ENCODE measurements at places on chromosomes 6 and 20.

GRCh38 chr20:21373436-21373835, 23.9 kb downstream of the NKX2-4 start:
- no peak for DNase-seq

DNA sequence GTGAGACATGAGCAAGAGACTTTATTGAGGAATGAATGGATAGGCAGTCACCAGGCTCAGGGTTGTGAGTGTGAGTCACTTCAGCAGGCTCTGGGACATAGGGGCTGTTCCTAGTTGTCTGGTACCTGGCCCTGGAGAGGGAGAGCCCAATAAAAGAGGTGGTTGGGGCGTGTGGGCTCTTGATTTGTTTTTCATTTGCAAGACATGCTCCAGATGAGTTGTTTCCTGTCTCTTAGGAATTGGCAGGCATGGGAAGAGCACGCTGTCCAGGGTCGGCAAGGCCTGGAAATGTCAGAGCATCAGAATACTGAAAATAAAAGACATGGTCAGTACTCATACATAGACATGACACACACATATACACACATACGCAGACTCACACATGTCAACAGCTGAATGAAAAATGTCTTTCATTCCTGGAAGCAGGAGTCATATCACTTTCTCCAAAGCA, 166.3 kb upstream of the SULF2 start:
- no peak for DNase-seq

GRCh38 chr6:79756496-79756895, 125.4 kb downstream of the SH3BGRL2 start:
- DNase-seq = no peak

DNA sequence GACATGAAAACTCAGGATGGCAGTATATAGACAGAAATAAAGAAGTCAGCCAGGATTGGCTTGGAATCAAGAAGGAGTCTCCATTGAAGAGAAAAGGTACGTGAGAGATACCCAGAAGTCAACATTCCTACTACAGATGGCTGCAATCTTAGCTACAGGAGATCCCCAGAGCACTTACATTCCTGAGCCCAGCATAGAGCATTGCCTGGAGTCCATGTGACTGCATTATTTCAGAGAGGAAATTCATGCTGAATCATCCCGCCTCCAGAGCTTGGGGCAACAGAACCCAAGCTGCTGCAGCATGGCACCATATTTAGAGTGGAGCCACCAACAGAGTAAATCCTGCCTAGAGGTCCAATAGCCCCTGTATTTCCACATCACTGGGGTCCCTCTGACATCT, 125.0 kb upstream of the GRIK2 start:
- no peak for DNase-seq

- DNase-seq = peak; percentile 28
Observed at GRCh38 chr6:75830959-75831885, 82.2 kb downstream of the MYO6 start.

DNA sequence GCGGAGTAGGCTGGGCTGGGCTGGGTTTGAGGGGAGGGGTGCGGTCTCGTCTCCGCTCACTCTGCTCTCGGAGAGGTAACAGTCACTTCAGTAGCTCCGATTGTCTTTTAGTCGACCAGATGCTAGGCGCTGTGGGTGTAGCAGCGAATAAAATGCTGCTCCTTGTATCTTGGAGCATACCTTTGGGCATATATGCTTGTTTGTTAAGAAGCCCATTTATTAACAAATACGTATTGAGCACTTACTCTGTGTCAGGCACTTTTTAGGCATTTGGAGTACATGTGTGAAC, 545 bp downstream of the ACTR5 start:
- DNase-seq = peak; percentile 64

DNA sequence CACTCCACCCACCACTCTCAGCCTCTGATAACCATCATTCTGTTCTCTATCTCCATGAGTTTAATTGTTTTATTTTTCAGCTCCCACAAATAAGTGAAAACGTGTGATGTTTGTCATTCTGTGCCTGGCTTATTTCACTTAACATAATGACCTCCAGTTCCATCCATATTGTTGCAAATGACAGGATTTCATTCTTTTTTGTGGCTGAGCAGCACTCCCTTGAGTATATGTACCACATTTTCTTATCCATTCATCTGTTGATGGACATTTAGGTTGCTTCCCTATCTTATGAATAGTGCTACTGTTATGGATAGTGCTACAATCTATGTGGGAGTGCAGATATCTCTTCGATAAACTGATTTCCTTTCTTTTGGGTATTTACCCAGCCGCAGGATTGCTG, 103.3 kb upstream of the PDE7B start:
- no peak for DNase-seq

DNA sequence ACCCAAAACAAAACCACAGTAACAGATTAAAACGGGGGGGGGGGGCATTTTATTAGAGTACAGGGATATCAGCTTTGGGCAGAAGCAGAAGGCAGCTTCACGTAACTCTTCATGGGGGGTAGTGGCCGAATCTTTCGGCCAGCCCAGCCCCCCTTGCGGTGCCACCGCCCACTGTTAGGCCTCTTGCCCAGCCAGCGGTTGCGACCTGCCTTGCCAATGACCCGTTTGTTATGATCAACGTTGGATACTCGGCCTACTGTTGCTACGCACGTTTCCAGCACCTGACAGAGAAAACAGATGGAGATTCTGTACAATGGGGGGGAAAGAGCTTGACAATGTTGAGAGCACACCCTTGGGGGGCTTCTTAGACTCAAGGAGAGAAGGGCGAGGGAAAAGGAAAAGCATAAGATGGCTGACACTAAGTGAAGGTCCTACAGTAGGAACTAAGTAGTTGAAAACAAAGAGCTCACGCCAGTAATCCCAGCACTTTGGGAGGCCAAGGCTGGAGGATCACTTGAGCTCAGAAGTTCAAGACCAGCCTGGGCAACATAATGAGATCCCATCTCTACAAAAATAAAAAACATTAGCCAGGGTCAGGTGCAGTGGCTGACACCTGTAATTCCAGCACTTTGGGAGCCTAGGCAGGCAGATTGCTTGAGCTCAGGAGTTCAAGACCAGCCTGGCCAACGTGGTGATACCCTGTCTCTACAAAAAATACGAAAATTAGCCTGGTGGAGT, 724 bp upstream of the CUL7 start:
- no peak for DNase-seq

- peak; percentile 68 for DNase-seq
Observed at GRCh38 chr6:10719296-10719963, 3.4 kb upstream of the TMEM14C start.

DNA sequence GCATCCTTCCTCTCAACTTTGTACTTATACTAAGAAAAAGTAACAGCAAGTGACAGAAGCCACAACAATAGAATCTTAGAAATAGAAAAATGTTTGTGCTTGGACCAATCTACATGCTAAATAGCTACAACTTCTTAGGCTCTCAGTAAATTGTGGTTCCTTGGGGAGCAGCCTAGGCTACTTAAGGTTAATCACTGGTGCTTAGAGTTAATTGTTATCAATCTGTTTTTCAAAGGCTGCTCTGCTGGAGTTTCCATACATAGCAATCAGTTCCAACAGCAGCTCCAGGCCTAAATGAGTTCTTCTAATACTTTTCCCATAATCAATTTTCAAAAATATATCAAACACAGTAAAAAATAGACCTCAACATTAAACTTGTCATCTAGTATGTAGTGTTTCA, 571.4 kb downstream of the EPHA7 start:
- DNase-seq = no peak

DNA sequence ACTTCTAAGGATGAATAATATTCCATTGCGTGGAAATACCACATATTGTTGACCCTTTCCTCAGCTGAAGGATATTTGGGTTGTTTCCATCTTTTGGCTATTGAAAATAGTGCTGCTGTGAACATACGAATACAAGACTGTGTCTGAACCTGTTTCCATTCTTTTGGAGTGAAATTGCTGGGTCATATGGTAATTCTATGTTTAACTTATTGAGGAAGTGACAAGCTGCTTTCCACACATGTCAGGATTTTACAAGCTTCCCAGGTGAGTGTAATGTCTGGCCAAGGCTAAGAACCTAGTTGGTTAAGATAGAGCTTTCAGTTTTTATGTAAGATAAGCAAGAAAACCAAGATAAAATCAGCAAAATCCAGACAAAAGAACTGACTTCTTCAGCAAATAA, 48.8 kb downstream of the PPP1R3G start:
- no peak for DNase-seq

DNA sequence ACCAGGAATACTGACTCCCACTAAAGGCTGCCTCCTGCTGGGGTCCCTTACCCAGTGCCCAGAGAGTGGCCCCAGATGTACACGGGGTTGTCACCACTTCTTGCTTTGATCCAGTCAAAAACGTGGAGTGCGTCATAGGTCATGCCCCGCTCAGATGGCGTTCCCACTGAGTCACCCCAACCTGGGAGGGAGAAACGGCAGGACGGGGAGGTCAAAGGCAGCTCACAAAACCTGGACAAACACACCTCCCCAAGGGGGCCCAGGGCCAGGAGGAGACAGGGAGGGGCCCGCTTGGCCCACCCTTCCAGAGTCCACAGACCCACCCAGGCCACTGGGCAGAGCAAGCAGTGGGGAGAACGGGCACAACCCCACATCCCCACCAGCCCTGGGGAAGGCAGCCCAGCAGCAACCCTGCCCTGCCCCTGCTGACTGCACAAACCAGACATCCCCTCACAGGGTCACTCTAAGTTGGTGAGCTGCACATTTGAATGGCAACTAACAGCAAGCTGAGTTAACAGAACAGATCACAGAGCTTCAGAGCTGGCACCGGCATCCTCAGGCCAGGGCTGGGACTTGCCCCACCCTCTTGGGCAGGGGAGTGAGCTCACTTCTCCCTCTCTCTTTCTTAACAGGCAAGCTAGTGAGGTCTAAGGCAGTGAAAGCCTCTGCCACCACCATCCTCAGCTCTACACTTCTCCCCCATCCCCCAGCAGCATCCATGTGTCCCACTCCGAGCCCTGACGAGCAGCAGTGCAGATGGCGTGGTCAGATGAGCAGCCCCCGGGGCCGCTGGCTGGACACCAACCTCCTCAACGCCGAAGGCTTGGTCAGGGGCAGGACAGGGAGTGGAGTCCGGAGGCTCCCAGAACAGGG, 61.7 kb downstream of the PYGB start:
- DNase-seq = no peak

DNA sequence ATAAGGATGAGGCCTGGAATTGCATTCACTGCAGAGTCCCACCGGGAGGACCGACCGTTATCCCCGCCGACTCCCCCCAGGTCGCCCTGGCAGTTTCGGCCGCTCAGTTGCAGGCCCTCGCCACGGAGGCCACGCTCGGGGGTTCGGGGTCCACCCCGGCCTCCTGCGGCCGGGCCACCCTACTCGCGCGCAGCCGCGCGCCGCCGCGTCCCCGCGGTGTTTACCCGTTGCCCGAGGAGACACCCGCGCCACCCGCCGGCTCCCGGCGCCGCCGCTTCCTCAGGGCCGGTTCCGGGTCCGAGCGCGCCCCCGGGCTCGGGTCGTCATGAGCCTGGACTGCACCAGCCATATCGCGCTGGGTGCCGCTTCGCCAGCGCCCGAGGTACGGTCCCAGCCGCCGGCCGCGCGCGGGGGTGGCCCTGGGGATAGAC, at the start of gene CCDC170:
TSS of gene CCDC170 (plus strand) at position 214 of the 431 bp plus-strand sequence. CDS start at position 326, 112 bp downstream.
- DNase-seq = peak; percentile 15

DNA sequence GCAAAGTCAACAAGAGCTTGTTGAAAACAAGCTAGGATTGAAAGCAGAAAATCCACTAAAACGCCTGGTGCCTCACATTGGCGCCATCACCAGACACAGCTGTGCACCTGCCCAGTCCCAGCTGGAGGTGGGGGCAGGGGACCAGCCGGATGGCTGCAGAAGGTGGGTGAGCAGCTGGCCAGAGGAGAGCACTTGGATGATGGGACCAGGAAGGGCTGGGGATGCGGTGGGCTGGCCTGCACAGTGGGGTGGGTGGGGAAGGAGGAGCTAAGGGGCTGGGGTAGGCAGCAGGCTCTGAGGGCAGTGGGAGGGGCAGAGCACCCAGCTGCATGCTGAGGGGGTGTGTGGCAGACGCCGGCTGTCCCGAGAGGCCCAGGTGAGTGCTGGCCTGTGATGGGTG, 7.1 kb downstream of the CABLES2 start:
- no peak for DNase-seq

Data from stimulated activated naive CD8-positive, alpha-beta T cell treated with anti-CD3 and anti-CD28 coated beads, Interleukin-15, amount 100 ng/mL, for 72 hours (primary cell).